ENCODE measurements at places on chromosomes 11 and 22.
A peak's percentile ranks its signal among the peaks of the same experiment; 100 is the strongest.

DNA sequence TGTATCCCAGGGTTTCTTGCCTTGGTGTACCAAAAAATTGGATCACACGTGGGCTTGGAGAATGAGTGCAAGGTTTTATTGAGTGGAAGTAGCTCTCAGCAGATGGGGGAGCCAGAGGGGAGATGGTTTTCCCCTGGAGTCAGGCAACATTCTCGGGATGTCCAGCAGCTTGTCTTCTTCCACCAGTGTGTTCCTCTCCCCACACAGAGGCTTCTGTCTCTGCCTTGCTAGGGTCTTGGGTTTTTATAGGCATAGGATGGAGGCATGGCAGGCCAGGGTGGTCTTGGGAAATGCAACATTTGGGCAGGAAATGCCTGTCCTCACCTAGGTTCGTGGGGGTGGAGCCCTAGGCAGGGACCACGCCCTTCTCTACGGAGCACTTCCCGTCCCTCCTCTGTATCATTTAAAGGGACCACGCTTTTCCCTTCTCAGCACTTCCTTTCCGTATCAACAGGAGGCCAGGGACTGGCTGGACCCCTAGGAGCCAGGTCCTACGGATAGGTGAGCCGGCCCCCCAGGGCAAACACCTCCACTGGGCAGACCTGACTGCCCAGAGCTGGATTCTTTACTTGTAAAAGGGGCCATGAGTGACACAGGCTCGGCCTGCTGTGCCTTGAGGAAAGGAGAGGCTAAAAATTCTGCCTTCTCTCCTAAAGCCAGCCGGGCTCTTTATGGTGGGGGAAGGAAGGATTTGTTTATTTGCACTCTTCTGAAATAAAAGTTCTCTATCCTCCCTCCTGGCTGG, 55.3 kb upstream of the CCDC188 start:
- peak; percentile 76 for DNase-seq

GRCh38 chr22:23106344-23106743, 35.4 kb downstream of the RSPH14 start:
- no peak for DNase-seq

- no peak for DNase-seq
These were observed 50.3 kb downstream of the COPB1 start for GRCh38 chr11:14449302-14449714.

- DNase-seq, result no peak
These were observed 72.0 kb downstream of the FLI1 start for GRCh38 chr11:128765571-128766549.

DNA sequence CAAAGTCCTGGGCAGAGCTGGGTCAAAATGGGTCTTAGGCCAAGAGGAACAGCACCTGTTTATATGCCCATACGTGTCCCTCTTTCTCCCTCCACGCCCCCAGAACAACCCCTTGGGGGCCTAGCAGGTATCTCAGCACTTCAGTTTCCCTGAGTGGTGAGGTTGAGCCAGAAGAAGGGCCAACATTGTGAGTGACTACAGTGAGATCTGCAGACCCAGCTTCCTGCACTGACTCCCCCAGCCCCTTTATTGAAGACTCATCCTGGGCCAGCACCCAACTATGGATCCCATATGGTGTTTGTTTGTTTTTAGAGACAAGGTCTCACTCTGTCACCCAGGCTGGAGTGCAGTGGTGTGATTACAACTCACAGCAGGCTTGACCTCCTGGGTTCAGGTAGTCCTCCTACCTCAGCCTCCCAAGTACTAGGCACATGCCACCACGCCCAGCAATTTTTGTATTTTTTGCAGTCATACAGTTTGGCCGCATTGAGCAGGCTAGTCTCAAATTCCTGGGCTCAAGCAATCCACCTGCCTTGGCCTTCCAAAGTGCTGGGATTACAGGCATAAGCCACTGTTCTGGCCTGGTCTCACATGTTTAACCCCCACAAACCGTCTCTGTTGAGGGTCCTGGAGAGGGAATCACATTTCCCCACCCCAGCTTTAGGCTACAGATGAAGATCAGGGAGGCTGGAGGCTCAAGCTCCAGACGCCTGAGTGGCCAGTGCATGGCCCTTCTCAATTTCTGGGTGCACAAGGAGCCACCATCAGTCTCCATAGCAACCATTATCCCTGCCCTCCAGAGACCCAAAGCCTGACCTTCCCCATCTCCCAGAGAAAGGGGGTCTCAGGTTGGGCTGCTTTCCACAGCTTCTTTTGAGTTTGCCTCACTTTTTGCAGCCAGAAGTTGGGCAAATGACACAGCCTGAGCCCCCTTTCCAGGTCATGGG, 1.7 kb upstream of the LARGE2 start:
- DNase-seq, result no peak

DNA sequence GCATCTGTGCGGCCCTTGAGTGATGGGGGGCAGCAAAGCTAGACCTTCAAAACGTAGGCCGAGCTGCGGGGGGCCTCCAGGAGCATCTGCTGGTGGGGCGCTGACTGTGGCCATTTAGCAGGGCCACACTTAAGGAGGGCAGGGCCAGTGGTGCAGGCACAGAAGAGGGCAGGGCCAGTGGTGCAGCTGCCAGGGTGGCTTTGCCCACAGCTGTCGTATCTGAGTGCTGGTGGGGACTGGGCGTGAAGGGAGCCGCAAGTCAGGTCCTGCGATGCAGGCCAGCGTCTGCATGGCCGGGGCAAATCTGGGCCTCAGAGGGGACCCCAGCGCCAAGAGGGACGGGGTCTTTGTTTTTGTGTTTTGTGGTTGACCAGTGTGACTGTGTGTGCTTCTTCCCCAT, 27.7 kb downstream of the RNH1 start:
- DNase-seq, result no peak

DNA sequence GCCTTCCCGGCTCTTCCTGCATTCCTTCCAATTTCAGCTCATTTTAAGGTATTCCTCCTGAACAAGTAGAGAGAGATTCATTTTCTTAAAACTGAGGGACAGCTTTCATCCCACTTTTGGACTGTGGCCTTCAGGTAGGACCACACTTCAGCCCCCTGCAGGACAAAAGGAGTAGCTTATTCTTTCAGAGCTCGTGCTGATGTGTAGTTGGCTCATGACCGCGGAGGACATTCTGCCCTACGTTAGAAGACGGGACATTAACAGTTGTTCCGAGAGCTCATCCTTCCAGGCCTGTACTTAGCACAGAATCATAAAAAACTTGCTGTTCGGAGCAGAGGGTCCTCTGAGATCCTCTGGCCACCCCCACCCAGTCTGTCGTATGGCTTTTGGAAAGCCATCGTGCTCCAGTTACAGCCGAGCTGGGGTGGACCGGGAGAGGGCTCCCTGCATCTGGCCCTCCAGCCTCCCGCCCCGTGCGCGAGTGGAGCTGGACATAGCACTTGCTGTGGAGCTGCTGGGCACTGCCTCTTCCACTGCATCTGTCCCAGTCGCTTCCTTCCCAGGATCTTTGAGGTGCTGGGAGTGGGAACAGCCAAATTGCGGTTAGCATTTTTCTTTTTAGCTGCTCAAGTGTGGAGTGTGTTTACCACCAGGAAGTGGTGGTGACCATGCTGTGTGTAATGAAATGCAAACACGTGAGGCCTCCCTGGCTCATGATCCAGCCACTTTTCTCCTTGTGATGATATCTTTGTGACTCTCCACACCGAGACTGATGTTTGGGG, 250.3 kb downstream of the TBC1D22A start:
- no peak for DNase-seq

DNA sequence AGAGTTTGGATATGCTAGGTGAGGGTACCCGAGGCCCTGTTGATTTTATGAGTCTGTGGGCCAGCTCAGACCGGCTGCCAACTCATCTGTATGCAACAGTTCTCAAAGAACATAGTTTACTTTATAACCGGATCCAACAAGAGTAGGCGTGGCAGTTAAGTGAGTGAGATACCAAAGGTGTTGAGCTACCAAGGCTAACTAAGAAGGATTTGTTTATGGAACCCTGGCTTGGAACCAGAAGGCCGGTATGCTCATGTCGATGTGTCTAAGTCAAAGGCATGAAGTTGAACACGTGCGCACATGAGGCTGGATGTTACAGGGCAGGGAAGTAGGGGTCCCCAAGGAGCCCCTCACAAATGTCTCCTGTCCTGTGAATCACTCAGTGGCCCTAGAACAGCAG, at the start of gene KCNJ1:
TSS of gene KCNJ1 (minus strand) at position 20 of the 400 bp plus-strand sequence. CDS start 27,053 bp downstream, outside the sequence.
- DNase-seq, result no peak

DNA sequence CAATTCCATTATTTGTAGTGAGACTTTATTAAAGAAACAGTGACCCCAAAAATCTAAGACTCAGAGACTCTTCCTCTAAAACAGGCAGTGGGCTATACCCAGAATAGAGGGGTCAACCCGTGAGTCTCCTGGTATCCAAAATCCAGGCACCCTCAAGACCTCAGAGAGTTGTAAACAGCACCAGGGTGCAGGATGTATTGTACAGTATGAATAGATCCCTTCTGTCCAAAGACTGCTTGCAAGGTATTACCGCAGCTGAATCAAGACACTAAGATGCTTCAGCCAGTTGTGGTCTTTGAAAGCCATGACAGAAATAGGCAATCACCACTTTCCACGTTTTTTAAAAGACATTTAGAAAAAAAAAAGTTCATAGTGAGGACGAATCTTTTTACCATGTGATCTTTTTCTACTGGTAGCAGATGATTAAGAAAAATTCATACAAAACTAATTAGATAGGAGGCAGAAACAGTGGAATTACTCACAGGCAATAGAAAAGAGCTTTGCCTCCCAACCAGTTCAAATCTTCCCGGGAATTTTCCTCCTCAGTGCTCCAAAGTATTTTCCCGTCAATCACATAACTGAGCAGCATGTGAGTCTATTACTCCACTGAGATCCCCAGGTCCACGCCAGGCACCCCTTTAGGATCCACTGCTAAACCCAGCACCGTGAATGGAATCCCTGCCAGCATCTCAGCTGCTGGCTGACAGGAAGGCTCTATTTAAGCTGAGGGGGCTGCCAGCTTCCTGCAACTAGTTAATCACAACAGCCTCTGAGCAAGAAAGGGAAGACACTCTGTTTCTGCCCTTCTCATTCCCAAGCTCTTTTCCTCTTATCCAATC, 113.1 kb downstream of the ETS1 start:
- DNase-seq, result no peak

DNA sequence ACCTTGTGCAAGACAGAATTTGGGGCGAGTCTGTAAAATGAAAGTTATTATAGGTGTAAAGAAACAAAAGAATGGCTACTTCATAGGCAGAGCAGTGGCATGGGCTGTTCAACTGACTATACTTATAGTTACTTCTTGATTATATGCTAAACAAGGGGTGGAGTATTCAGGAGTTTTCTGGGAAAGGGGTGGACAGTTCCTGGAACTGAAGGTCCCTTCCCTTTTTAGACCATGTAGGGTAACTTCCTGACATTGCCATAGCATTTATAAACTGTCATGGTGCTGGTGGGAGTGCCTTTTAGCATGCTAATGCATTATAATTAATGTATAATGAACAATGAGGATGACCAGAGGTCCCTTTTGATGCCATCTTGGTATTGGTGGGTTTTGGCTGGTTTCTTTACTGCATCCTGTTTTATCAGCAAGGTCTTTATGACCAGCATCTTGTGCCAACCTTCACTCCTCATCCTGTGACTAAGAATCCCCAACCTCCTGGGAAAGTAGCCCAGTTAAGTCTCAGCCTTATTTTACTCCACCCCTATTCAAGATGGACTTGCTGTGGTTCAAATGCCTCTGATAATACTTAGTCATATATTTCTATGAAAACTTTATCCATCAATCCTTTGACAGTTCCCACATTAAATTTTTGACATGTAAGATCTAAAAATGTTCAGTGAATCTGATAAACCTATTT, 118.6 kb downstream of the ARHGAP42 start:
- DNase-seq, result no peak

DNA sequence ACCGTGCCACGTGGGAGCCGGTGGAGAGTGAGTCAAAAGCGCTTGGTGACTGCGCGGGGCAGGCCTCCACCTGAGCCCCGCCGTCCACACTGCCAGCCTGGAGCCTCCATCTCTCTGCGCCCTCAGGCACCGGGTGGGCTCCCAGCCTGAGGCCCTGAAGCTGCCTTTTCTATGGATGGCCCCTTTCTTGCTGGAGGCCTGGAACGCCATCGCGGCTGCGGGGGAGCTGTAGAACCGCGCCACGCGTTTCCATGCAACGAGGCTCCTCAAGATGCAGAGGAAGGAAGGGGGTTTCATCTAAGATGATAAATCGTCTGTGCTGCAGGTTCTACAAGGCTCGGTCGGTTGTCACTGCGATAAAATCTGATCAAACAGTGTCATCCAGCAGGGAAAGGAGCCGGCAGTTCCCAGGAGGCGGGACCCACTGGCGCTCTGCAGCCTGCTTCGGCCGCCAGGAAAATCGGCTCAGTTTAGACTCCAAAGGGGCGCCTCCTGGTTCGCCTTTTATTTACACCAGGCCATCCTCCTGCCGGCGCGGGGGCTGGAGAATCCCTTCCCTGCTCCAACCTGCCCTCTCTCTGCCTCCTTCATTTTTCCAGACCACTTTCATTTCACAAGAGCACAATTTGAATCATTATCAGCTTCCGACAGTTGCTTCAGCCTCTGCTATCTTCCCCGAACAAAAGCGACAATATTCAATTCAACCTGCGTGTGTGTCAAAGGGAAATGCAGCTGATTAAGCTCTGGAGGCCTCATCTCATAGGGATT, 624.4 kb downstream of the BRD1 start:
- no peak for DNase-seq

- peak; percentile 28 for DNase-seq
These were observed 204.9 kb downstream of the CSNK2A3 start for GRCh38 chr11:11148104-11148509.

GRCh38 chr11:74648894-74649293, 56.5 kb downstream of the POLD3 start:
- DNase-seq, result no peak

GRCh38 chr11:30049214-30049613, 32.4 kb upstream of the KCNA4 start:
- DNase-seq, result no peak

- DNase-seq, result no peak
These were observed 35.2 kb upstream of the CSNK1E start for GRCh38 chr22:38352436-38352835.

GRCh38 chr11:124754710-124755109, 2.7 kb upstream of the VSIG2 start:
- no peak for DNase-seq

- no peak for DNase-seq
These were observed 951.1 kb downstream of the LRRC4C start for GRCh38 chr11:40508303-40508702.

- DNase-seq, result no peak
These were observed 66.7 kb upstream of the NECTIN1 start for GRCh38 chr11:119795690-119796089.

GRCh38 chr22:24992946-24993345, 40.4 kb downstream of the KIAA1671 start:
- no peak for DNase-seq

GRCh38 chr11:78672850-78673620, 98.4 kb upstream of the NARS2 start:
- DNase-seq, result no peak

DNA sequence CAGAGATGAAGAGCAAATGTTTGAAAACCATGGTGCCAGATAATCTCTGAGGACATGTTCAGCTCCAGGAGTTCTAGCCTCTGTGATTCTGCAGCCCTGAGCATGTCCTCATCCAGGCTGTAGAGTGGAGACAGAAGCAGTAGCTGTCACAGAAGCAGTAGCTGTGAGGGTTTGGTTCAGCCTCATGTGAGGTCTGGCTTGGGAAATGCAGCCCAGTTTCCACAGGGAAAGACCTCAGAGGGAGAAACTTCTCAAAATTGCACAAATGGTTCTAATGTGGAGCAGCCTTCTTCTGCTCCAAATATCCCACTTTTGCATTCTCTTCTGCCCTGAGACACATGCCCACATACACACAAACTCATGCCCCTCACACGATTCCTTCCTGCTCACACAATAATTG, 48.4 kb downstream of the DBX1 start:
- DNase-seq, result no peak

All from CD4-positive, alpha-beta T cell treated with Interleukin-12 subunit alpha and Interleukin-12 subunit beta, for 1 hour (primary cell).